ENCODE measurements at places on chromosomes 16 and 17.

GRCh38 chr17:73203788-73204479, 11.1 kb downstream of the COG1 start:
- no peak for DNase-seq

GRCh38 chr16:89351645-89352044, 134.1 kb downstream of the ZNF778 start:
- DNase-seq: no peak

DNA sequence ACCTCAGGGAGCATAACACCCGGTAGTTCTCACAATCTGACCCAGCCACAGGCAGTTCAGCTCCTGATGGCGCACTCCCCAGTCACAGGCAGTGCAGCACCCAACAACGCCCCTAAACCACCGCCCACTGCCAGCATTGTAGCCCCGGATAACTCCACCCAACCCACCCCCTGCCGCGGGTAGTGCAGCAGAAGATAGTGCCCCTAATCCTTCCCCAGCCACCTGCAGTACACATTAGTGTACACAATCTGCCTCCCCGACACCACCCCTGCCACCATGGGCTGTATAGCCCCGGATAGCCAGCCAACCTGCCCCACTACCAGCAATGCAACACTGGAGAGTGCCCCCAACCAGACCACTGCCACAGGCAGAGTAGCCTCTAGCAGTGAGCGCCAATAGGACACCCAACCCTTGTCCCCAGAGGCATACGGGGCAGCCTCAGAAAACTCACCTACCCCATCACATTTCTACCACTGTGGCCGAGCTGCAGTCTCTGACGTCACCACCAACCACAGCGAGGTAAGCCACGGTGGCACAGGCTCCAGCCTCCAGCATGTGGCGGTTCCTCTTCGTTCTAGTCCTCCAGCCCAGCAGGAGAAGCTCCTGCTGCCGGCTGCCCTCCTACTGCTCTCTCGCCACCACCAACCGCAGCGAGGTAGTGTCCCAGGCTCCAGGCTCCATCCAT, 877.3 kb downstream of the KCNJ18 start:
- DNase-seq: no peak

GRCh38 chr17:40301315-40301714, 7.7 kb upstream of the RARA start:
- no peak for DNase-seq

GRCh38 chr17:67477687-67478086, 100.6 kb downstream of the PITPNC1 start:
- no peak for DNase-seq

- DNase-seq: no peak
These were observed 56.4 kb downstream of the TBC1D16 start for GRCh38 chr17:79979221-79979741.

DNA sequence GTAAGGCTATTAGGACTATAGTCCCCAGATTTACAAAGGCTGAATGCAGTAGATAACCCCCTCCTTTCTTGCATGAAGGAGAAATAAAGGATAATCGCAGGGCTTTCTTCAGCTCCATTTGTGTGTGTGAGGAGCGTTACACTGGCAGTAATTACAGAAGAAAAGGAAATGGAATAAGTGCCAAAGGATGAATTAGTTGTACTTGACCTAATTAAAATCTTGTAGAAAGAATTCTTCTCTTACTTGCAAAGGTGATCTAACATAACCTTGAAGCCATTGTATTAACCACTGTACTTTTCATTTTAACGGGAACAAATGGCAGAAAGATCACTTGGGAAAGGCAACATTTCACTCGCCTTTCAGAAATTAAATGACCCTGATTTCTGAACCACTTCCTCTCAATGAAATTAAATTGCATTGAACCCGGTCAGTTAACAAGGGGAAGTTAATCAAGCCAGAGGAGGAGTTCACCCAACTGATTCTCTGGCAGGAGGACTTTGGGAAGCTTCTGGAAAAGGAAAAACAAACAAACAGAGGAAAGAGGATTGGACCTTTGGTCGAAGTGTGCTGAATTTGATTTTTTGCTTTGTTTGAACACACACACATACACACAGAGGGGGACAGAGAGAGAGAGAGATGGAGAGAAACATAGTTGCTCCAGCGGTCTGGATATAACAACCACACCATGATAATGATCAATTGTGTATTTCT, 90.6 kb downstream of the GP2 start:
- no peak for DNase-seq

Data from Caki2 (cell line).